ENCODE measurements at places on chromosomes 11 and 22.

DNA sequence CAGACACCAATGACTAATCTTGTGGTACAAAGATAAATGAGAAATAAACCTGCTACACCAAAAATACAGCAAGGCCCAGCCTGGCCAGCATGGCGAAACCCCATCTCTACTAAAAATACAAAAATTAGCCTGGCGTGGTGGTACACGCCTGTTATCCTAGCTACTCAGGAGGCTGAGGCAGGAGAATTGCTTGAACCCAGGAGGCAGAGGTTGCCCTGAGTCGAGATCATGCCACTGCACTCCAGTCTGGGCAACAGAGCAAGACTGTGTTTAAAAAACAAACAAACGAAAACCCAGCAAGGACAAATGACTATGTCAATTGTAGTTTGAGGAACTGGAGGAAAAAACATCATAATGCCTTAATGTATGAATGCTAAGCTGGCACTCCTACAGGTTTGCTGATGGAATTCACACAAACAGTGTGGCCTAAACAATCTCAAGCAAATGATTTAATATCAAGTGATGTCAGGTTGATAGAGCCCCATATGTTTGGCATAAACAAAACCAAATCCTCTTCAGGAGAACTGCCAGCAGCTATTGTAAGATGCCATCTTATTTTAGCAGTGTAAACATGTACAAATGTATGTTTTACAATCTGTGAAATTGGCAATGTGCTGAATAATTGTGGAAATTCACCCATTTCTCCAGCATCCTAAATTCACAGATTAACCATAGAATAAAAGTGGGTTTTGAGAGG, 20.0 kb downstream of the MMP7 start:
- DNase-seq: no peak

- no peak for DNase-seq
Observed at GRCh38 chr22:39898997-39899396, 1.9 kb upstream of the GRAP2 start.

DNA sequence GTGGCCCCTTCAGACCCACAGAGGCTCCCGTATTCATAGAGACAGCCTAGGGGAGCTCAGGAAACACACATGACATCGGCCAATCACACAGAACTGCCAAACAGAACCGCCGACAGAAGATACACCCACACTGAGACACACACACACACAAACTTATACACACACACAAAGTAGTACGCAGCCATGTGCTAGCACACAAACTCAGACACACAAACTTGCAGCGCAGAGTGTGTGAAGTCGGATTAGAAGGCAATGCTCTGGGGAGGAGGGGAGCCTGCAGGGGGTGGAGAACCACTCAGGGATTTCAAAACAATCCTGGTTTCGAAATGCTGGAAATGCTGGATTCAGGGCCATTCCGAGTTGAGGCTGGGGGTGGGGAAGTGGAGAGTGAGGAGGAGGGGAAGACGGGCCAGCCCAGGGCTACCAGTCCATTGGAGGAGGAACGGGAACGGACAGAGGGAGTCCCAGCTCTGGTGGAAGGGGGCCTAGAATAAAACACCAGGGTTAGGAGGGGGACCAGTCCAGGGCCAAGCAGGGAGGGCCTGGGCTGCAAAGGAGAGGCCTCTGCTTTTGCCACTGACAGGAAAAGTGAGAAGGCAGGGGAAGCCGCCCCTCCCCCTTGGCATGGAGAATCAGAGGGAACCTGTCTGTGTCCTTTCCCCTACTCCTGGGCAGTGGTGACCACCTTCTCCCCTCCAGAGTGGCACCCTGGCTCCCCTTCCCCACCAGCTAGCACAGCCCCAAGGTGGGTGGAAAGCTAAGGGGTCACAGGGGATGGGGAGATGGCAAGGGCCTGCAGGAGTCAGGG, 4.4 kb downstream of the BCL9L start:
- DNase-seq: no peak

GRCh38 chr22:38228326-38228872, 26.6 kb downstream of the MAFF start:
- no peak for DNase-seq

DNA sequence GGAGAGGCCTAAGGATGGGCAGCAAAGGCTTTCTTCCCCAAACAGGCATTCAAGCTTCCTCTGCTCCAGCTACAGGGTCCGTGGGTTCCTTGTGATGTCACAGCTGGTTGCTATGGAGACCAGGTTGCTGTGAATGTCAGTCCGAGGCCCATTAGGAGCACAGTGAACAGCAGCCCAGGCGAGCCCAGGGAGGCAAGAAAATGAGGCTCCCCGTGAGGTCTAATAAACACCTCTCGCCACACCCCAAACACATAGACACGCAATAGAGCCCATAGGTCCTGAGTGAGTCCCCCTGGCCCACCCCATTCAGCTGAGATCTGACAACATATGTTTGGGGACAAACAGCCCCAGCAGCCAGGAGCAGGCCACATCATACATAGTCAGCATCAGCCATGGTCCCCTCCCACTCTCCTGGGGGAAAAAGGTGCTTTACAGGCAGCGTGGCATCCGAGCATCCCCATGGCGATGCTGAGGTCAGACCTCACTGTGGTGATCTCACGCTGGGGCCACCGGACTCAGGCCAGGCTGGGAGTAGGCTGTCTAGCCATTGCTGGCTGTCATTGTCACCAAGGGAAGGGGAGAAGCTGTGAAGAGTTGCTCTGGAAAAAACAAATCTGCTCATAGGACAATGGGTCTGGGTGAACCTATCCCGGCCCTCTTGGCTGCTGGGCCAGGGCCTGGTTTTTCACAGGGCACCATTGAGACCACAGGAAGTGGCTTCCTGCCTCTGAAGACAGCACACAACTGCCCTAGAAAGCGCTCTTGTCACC, 23.1 kb upstream of the TP53I11 start:
- DNase-seq: no peak

- no peak for DNase-seq
Observed at GRCh38 chr22:37559901-37560607, at the start of gene CDC42EP1. CDC42EP1 (plus strand) TSS chr22:37560480; CDS start chr22:37566350, 5,870 bp downstream.

DNA sequence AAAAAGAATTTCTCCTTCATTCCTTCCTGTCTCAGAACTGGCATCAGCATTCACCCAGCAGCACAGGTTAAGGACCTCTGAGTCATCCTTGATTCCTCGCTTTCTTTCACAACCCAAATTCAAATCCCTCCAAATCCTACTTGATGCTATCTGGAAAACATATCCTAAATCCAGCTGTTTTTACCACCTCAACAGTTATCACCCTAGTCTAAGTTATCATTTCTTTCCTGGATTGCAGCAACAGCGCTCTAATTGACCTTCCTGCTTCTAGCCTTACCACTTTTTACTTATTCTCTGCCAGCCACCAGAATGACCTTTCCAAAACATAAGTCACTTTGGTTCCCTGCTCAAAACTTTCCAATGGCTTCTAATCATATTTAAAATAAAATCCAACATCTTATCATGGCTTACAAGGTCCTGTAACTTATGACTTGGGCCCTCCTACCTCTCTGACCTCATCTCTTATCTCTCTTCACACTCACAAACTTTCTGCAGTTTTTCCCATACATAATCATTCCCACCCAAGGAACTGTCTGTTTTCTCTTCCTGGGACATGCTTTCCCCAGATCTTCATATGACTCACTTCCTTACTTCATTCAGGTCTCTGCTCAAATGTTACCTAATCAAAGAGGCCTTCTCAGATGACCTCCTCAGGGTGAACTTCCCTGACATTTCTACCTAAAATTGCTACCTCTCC, 119.4 kb downstream of the TTC28 start:
- DNase-seq: no peak

GRCh38 chr11:63804259-63804658, 9.0 kb upstream of the SPINDOC start:
- no peak for DNase-seq
